Mesenteric fat pad (tissue), 1 donor: ENCODE measurements at places on chromosomes 13 and 19. TPM values are rescaled to one million over a fixed set of nuclear protein-coding genes. Genes with fewer than 3 reads are reported as not detected.

ALG5 gene
- 44.0 TPM for total RNA-seq

SMIM44 gene
- total RNA-seq, result not detected

COX7A1 gene
- total RNA-seq, result 273 TPM

FSD1 gene
- not detected for total RNA-seq

CALR3 gene
- total RNA-seq, result not detected
